ENCODE measurements at places on chromosomes 5 and 9.

GRCh38 chr5:35117967-35118366, 70.2 kb upstream of the AGXT2 start:
- DNase-seq: no peak

- no peak for DNase-seq
These were observed 35.7 kb downstream of the DPYSL3 start for GRCh38 chr5:147474140-147474539.

- DNase-seq: no peak
These were observed 4.6 kb upstream of the HMHB1 start for GRCh38 chr5:143807401-143807800.

GRCh38 chr5:136285096-136285855, 80.1 kb downstream of the TRPC7 start:
- DNase-seq: no peak

Data from amniotic stem cell (primary cell).